ENCODE measurements at places on chromosomes 2 and 18.

DNA sequence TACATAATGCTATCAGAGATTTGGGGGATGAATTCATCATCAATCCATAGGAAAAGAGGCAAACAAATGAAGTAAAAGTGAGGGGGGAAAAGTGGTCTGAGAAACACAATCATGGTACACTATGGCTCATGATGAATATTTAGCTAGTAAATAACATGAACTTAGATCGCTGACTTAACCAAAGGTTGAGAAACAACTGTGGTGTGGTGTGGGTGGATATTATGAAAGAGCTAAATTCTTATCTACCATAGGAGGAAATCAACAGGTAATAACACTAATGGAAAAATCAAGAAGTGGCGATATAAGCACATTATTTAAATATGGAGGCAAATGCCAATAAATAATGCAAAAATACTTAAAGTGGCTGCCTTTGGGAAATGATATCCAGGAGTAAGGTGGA is 12.2 kb upstream of the TPRKB start:
- no peak for DNase-seq

GRCh38 chr2:100006516-100006915 is 135.9 kb downstream of the AFF3 start:
- DNase-seq, result no peak

DNA sequence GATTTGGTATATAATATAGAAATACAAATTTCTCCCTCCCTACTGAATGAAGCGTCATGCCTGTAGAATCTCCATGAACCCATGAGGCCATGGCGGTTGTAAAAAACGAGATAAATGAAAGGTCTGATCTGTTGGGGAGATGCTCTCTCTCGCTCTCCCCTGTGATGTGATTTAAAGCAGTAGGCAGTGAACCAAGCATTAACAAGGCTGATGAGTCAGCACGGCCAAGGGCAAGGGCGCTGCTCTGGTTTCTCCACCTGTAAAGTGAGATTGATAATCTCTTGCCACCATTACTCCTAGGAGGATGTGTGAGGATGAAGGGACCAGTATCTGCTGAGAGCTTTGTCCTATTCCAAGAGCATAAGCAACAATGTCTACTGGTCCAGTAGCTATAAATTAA is 553.3 kb downstream of the CMPK2 start:
- no peak for DNase-seq

DNA sequence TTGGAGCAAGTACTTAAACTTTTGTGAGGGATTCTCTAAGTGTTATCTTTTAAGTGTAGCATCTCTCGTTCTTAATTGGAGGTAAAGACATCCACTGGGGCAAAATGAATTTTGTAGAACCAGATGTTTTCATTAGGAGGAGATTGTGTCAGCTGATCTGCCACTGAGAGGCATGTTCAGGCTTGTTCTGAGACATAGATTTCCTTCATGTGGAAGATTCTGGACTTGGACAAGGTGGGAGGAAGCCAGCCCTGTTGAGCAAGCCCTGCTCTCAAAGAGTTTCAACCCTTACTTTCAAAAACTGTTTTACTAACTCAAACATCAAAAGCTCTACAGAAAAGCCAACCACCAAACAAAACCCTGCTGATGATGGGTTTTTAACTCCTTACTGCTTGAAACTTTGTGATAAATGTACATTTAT is 6.5 kb downstream of the MAP4K4 start:
- no peak for DNase-seq

DNA sequence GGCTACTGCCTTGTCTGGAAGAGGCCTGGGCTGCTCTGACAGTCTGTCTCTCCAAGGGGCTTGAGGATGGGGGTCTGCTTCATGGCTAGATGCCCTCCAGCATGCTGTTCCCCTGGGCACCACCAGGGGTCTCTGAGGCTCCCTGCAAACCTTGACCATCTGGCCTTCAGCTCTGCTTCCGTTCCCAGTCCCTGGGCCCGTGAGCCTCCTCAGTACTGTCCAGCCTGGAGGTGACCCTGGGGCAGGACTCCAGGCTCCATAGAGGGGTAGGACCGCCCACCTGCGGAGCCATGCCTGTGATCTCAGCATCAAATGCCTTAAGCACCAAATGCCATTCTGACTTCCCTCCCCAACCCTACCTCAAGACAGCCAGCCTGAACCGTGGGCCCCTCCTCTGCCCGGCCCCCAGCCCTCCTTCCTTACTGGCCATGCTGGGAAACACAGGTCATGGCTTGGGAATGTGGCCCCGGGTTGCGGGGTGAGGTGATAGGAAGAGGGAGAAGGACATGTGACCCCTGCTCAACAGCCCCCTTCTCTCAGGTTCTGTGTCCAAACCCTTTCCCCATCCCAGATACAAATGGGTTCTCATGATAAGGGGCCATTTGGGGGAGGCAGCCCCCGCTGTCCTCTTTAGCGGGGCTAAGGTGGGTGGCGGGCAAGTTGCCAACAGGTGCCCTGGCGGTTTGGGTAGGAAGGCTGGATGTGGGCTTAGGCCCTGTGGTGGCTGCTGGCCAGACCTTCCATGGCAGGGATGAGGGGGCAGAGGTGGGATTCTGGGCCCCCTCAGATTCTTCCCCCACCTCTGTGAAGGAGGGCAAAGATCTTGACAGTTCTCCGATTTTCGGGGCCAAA is 25.0 kb downstream of the SPEG start:
- DNase-seq, result no peak

DNA sequence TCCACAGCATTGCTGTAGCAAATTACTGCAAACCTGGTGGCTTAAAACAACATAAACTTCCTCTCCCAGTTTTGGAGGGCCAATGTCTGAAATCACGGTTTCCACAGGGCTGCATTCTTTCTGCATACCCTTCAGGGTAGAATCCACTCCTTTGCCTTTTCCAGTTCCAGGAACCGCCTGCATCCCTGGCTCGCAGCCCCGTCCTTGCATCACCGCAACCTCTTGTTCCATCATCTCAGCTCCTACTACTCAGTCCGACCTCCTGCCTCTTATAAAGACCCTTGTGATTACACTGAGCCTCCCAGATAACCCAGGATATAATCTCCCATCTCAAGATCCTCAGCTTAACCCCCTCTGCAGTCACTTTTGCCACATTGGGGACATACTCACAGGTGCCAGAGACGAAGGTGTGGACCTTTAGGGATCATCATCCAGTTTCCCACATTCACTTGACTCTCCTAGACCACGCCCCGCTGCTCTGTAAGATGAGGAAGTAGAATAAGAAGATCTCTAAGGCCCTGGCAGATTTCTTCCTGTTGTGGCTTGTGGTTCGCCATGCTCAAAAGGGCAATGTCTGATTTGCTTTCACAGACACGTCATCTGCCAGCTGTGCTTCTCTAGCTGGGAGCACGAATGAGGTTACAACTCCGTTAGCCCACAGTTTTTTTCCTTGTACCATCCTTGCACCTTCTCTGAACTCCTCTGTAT is 103.6 kb upstream of the AGAP1 start:
- no peak for DNase-seq

DNA sequence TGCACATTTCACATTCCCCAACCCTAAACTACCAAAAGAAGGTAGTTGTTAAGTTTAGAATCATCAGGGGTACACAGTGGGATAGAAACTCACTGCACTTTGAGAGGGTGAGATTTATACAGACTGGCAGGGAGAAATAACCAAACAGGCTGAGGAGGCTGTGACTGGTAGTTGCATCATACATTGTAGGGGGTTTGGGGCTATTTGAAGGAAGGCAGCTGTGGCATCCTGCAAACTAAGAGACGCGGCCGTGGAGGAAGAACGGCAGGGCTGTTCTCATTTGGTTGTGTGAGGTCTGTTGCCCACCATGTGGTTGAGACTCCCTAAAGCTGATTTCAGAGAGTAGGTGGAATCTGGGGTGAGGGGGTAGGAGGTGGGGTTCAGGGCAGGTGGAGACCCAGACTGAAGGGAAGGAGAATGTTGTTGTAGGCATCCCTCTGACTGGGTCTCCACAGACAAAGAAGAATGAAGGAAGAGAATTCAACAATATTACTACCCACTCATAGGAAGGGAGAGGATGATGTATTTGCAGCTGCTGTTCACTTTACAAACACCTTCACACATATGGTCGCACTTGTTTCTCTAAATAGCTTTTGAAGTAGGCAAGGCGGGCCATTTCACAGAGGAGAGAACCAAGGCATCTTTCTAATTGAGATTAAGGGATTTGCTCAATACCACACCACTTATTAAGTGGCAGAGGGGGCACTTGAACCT is 170.9 kb upstream of the SIX2 start:
- no peak for DNase-seq

DNA sequence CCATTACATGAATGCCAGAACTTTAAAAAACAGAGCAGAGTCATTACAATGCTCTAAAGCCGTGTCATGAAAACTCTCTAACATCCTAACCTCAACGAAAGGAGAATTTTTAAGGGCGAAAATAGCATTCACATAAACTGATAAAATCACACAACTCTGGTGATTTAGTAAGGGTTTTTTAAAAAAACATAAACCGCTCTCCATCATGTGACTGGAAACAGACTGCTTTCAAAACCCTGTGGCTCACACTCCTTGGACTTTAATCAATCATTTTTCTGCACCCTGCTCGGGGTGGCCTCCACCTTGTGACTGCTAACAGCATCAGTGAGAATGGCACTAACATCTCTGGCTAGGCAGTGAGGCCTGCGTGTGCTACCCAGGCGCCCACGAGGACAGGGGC is 12.1 kb downstream of the DOCK10 start:
- no peak for DNase-seq

- peak; percentile 53 for DNase-seq
Observed at GRCh38 chr2:162318328-162319180, at the start of gene IFIH1. TSS of gene IFIH1 (minus strand) at chr2:162318684. CDS start at chr2:162318307, 377 bp downstream.

DNA sequence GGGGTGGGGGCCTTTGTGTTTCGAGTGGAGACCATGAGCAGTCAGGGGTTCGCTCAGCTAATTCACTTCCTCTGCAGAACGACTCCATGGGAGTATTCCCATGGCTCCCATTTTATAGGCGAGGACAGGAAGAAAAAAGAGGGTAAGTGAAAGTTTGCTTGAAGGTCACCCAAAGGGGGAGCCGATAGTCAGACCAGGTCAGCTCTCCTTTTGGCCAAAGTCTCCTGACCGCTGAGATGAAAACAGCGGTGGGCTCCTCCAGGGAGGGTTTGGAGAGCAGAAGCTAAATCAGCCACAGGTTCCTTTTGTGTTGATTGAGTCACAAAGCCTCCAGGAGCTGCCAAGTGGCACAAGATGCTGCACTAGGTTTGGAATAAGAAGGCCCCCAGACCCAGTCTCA is 34.1 kb upstream of the CTAGE1 start:
- DNase-seq, result no peak

- no peak for DNase-seq
Observed at GRCh38 chr2:171407676-171408044, 26.1 kb downstream of the METTL8 start.

DNA sequence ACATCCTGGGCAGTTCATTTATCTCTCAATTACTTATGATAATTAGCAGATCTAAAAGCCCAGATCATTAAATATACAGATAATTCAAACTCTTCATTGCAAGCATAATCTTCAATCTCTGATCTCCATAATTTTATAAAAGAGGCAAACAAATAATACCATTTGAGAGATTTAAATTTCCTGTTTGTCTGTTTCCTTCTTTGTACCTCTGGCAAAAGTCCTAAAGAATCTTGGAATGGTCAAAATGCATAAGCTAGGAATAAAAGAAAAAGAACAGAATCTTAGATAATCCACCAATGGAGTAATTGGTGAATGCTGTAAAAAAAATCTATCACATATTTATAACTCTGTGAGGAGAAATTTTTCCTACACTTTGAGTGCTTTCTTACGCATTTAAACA is 1080.9 kb upstream of the ZEB2 start:
- DNase-seq, result no peak

GRCh38 chr18:61948281-61948741 is 55.5 kb upstream of the RNF152 start:
- no peak for DNase-seq

GRCh38 chr2:174654419-174654941 is 56.9 kb upstream of the WIPF1 start:
- DNase-seq, result no peak

GRCh38 chr2:16055848-16056580 is 115.7 kb downstream of the MYCN start:
- DNase-seq, result no peak

GRCh38 chr2:231640641-231641111 is 48.0 kb downstream of the TEX44 start:
- no peak for DNase-seq

- no peak for DNase-seq
Observed at GRCh38 chr2:42856891-42857632, 64.7 kb upstream of the HAAO start.
